ENCODE measurements at places on chromosomes 3 and 15.

DNA sequence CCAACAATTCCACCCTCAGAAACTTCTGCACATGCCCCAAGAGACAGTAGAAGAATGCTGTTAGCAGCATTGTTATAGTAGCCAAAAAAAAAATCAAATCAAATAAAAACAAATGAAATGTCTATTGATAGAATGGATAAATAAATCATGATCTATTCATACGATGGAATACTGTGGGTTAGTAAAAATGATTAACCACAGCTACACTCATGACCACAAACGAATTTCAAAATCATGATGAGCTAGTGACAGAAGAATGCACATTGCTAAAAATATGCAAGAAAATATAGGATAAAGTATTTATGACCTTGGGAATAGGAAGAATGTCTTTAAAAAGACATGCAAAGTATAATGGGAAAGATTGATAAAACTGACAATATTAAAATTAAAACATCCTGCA, 57.5 kb upstream of the ACAN start:
- no peak for DNase-seq

- DNase-seq, result no peak
Observed at GRCh38 chr3:192905980-192906678, 11.5 kb downstream of the MB21D2 start.

DNA sequence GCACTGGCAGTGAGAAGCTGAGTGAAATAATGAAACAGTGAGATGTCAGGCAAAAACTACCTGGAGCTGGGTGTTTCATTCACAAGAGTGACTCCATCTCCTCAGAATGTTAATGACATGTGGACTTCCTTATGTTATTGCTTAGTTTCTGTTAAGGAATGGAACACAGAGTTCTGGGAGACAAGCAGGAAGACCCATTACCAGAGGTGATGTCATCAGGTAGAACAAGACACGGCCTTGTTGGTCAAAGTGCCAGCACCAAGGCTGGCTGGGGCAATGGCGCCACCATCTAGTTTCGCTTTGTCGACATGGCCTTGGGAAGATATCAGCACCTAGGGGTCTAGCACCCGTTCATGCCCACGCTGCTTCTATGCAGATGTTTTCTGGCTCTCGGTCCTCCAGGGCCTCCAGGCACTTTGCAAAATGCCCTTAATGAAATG, 252.2 kb downstream of the FAM43A start:
- no peak for DNase-seq

DNA sequence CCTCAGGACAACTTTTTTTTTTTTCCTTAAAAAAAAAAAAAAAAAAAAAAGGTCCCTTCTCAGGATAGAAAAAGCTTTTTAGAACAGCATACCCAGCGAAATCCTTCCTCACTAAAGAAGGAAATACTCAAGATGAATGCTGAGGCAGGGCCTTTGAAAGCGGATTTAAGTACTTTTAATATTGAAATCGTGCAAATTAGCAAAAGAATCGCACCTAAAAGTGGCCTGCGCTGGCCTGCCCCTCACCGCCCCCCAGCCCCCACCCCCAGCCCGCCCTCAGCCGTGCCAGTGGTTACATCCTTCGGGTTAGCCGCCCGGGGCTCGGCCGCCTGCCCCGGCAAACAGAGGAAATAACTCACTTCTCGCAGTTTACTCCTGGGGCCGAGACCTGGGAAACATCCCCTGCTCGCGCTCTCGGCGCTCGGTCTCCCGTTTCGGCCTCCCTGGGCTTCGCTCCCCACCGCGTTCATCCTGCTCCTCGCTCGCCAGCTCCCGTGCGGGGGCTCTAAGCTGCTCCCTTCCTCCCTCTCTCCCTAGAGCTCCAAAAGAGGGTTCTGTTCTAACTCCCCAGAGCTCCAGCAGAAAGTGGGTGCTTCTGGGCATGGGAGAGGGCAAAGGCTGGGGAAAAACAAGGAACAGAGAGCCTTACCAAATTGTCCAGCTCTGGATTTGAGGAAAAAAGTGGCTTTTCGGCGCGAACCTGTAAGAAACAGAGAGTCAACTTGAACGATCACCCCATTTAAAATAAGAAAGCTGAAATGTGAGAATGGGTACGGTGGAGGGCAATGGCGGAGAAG, 5.2 kb downstream of the MEIS2 start:
- DNase-seq, result no peak

DNA sequence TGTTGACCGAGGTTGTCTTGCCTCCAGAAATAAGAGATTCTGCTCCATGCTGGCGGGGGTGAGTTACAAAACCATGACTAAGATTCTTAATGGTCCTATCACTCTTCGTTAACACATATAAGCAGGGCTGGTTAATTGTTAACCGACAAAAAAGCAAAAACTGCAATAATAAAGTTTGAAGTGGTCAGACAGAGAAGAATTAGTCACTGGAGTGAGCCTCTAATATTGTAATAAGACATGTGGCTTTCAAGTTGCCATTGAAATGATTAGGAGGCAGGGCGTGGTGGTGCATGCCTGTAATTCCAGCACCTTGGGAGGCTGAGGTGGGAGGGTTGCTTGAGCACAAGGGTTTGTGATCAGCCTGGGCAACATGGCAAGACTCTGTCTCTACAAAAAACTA, 78.4 kb upstream of the NR2F2 start:
- DNase-seq, result no peak

- DNase-seq, result no peak
Observed at GRCh38 chr15:69608661-69609060, 156.0 kb downstream of the RPLP1 start.

DNA sequence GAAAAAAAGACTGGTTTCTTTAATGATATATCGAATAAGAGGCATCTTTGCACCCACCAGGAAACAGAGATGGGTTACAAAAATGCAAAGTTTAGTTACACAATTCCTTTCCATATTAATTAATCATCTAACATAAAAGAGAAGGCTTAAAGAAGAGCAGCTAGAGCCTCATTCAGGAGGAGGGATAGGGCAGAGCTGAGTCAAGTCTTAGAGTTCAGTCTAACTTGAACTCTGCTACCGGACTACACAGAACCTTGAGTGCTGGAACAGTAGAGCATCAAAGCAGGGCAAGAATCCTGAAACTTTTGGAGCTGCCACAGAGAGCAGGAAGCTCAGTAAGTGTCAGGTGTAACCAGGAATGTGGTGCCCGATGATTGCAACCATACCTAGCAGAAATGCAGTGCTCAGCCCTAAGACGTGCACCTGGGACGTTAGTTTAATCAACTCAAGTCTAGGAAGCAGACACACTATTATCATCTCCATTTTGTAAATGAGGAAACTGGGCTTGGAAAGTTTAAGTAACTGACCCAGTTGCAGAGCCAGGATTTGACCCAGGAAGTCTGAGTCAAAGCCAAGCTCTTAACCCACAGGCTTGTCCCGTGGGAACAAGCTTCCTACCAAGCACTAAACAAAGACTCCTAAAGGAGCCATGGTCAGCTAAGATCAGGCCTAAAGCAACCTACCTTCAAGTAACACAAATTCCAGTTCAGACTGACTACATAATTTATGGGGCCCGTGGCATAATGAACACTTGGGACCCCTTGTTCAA, 187.4 kb downstream of the FOXP1 start:
- DNase-seq, result no peak

- no peak for DNase-seq
Observed at GRCh38 chr3:133849346-133849745, 43.7 kb downstream of the SRPRB start.

DNA sequence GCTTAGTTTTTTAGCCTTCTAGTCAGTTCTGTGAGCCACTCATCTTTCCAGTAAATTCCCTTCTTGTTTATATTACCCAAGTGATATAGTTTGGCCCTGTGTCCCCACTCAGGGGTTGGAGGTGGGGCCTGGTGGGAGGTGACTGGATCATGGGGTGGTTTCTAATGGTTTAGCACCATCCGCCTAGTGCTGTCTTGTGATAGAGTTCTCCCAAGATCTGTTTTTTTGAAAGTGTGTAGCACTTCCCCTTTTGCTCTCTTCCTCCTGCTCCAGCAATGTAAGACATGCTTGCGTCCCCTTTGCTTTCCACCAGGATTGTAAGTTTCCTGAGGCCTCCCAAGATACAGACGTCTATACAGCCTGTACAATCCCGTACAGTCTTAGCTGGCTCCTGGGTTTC, 53.7 kb upstream of the INO80 start:
- no peak for DNase-seq

GRCh38 chr3:108022256-108023150, 68.3 kb downstream of the CD47 start:
- no peak for DNase-seq

DNA sequence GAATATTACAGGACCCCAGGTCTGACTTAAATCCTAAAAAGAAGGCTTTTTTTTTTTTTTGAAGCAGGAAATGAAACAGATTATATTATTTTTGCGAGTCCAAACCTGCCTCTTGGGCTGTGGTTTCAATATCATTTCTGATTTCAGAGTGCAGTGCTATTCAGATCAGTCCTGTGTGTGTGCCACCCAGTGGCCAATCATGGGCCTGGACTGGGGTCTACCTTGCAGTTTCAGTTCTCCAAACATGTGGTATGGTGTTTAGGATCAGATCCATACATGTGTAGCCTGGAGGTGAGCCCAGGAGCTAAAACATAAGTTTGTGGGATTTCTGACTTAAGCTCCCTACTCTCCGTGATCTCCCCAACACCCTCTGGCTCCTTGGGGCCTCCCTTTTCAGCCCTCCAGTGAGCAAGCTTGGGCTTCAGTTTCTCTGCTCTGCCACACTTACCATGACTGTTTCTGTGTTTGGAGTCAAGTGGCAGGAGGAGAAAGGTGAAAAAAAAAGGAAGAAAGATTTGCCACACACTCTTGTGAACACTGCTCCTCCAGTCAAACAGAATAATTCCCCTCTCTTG, 12.1 kb upstream of the THSD4 start:
- DNase-seq, result no peak

DNA sequence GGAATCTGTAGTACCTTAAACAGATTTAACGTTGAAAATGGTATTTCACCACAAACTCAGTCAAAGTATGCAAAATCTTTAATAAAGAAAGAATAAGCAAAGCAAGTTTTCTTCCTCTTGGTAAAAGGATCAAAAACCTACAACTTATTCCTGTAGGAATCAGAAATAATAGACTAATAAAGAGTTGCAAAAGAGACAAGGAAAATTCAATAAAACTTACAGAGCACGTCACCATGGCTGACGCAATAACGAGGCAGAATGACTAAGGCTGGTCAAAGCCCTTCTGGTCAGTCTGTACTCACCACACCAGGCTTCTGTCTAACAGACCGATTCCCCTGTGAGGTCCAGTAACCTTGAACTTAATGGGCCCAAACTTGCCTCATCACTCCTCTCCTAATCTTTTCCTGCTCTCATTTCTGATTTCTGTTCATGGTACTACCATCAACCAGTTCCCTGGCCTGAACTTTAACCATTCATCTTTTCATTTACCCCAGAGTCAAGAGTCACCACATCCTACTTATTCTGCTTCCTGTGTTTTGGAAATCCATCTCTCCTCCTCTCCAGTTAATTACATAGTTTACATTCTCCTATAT, 5.0 kb downstream of the MASP1 start:
- no peak for DNase-seq

GRCh38 chr15:56832125-56832524, 86.3 kb upstream of the TCF12 start:
- DNase-seq, result no peak

GRCh38 chr3:162395496-162395895, 898.9 kb downstream of the OTOL1 start:
- no peak for DNase-seq

GRCh38 chr3:11407644-11408043, 135.4 kb downstream of the ATG7 start:
- no peak for DNase-seq

DNA sequence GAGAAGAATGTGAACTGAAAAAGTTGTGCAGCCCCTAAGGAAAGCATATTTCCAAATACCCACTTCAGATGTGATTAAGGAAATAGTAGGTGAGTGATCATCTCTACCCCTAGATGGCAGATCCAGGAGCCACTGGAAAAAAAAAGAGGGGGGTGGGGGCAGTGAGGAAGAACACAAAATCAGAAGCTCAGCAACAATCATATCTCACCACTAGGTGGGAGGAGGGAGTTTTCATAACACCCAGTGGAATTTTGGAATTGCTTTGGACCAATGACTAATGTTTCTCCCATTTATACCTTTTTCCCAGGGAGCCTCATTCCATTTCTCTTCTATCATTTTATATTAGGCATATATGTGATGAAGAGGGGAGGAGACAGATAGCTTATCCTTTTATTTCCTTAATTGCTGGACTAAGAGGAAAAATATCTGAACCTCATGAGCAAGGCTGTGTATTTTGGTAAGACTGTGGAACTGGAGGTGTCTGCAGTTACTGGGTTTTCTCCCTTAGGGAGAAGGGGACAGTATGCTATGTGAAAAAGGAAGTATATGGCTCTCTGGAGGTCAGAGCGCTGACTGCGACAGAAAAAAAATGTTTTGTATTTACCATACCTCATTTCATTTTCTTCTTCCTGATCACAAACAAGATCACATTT, 363.4 kb downstream of the GAP43 start:
- no peak for DNase-seq

DNA sequence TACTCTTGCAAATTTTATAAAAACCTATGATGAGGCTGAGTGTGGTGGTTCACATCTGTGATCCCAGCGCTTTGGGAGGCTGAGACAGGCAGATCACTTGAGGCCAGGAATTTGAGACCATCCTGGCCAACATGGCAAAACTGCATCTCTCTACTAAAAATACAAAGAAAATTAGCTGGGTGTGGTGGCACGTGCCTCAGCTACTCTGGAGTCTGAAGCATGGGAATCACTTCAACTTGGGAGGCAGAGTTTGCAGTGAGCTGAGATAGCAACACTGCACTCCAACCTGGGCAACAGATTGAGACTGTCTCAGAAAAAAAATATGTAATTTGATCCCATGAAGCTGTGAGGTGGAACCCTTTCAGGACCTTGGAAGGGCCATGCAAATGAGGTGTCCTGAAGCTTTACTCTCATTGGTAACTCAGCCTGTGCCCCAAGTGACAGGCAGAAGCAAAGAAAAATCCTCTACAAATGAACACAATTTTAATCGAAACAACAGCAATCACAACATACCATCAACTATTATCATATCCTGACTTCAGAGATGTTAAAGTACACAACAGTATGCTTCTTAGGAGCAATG, 84.6 kb upstream of the CDV3 start:
- DNase-seq, result no peak

- no peak for DNase-seq
Observed at GRCh38 chr15:68315035-68315434, 37.5 kb downstream of the FEM1B start.

GRCh38 chr15:99983171-99983885, 250.1 kb upstream of the LYSMD4 start:
- no peak for DNase-seq

GRCh38 chr3:140236836-140237501, 302.0 kb downstream of the CLSTN2 start:
- DNase-seq, result no peak

DNA sequence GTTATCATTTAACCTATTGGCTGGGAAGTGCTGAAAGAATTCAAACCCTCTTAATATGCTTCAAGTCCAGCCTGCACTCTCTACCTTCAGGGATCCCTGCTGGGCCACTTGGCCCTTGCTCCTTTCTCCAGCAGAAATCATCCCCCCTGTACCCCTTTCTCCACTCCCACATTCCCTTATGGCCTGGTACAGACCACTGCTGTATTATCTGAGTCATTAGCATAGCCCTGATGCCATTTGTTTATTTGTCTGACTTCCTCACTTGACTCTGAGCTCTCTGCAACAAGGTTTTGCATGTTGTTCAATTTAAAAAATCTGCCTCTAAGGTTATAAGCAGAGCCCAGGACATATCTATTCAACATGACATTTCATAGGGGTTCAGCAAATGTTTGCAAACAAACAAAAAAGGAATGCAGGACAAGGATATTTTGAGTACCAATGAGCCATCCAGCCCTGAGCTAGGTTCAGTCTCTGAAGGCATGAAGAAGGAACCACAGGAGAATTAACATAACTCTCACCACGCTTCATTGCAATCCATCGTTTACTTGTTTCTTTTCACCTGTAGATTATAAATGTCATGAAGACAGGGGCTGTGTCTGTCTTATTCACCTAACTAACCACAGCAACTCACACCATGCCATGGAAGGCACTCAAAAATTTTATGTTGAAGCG, 26.6 kb upstream of the HES1 start:
- DNase-seq, result no peak

Measured in stimulated activated CD8-positive, alpha-beta memory T cell treated with anti-CD3 and anti-CD28 coated beads, Interleukin-15, amount 100 ng/mL, for 4 hours (primary cell).